Activated T-helper 1 cell treated with anti-CD3 and anti-CD28 coated beads, Interleukin-2, amount 50 U/mL, for 16 hours (primary cell): ENCODE measurements at places on chromosomes 2 and 18.

- no peak for DNase-seq
Observed at GRCh38 chr18:41058351-41059125, 896.5 kb upstream of the PIK3C3 start.

GRCh38 chr2:151766437-151767153 is 32.3 kb upstream of the NEB start:
- DNase-seq = no peak

GRCh38 chr2:232438951-232439757 is 16.8 kb upstream of the ALPI start:
- DNase-seq = no peak

GRCh38 chr18:31942291-31942998 is 483 bp downstream of the TRAPPC8 start:
- DNase-seq = peak; percentile 13

- DNase-seq = no peak
Observed at GRCh38 chr2:72389447-72389846, 241.8 kb upstream of the CYP26B1 start.

GRCh38 chr2:1245193-1245592 is 168.1 kb upstream of the TPO start:
- DNase-seq = no peak

- DNase-seq = no peak
Observed at GRCh38 chr18:10041180-10041579, 127.4 kb downstream of the VAPA start.

DNA sequence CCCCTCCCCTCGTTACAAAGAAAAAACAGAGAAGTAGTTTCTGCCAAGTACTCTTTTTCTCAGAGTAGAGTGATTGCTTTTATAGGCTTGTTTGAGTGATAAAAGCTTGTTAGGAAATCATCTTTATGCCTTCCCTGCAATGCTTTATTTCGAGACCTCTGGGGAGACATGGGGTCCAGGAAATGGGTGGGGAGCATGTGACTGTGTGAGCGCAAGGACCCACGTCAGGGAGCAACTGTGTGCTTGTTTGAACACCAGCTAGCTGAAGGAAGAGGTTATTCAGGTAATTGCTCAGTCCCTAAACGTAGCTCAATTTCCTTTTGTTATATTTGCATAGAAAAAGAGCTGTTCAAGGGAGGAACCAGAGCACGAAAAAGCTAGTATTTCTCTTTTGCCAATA is 187.3 kb downstream of the FAM210A start:
- DNase-seq = no peak

DNA sequence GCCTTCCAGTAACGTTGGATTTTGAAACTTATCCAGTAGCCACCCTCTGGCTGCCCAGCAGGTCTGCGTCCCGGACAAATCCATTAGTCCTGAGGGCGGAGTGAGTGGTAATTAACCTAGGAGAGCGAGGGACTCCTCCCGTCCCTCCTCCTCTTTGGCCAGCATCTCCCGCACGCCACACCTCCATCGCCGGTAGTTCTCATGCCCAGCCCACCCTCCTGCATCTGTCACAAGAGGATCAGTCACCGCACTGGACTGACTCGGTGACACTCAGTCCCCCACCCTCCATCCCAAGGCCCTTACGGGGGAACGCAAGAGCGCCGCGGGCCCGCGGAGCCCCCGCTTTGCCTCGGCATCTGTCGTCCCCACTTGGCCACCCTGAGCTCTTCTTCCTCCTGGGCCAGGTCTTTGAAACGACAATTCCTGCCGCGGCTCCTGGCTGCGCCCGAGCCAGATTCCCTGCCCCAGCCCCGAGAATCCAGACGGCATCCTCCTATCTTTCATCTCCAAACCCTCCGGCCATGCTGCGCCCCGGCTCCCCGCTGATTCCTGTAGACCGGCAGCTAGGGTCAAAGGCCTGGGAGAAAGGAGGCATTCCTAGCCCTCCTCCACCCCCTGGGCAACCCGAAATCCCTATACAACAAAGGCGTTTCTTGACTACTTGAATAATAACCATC is 77.5 kb downstream of the EIF2AK3 start:
- no peak for DNase-seq

- DNase-seq = no peak
Observed at GRCh38 chr18:25100418-25100817, 251.5 kb downstream of the ZNF521 start.

DNA sequence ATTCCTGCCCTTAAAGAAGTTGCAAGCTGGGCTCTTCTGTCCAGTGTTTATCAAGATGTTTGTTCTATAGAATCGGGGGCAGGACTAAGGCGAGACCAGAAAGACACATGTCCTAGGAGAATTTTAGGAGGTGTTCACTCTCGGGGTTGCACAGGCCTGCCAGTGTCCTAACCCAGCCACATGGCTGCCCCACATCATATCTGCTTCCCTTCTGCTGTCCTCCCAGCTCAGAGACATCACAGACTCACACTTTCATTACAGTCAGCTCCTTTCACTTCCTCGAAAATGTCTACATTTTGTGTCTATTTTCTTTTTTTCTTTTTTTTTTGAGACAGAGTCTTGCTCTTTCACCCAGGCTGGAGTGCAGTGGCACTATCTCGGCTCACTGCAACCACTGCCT is 10.7 kb upstream of the MRO start:
- DNase-seq = no peak

DNA sequence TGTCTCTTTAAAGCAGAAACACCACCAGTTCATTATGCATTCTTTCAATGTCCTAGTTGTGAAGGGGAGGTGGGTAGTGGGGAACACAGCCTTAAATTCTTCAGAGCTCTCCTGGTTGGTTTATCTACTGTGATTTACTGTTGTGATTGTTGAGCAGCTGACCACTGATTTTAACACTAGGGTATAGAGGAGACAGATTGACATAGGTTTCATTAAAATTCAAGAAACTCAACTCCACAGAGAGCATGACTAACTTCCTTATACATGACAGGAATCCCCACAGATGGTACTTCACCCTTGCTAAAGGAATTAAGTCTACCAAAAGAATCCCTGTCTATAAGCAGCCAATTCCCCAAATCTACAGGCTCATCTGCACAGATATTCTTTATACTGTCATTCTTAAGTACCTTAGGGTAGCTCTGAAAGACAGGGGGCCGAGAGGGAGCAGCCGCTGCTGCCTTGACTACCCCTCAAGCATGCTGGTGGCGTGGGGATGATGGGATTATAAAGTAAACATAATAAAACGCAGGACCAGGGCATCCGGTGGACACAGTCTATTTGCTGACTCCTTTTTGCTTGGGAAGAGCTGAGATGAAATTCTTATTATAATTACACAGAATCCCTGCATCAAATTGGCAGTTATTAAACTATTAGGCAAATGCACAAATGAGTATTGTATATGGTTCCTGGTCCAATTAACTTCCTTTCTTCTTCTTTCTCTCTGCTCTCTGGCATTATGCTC is 1377.6 kb upstream of the PIK3C3 start:
- DNase-seq = no peak

DNA sequence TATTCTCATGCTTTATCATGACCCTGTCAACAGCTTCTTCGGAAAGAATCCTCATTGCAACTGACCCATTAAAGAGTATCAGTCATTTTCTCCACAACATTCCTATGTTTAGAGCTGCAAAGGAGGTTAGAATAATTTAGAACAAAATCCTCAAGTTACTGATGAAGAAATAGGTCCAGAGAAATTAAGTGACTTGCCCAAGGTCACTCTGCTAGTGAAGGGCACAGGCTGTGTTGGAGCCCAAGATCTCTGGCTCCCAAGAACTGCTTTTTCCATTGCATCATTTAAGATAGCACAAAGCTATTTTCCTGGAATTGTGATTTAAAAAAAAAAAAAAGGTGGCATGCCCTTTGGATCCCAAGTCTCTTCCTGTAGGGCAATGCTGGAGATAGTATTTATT is 9.6 kb downstream of the IRS1 start:
- no peak for DNase-seq

- DNase-seq = no peak
Observed at GRCh38 chr2:32775954-32776353, 148.1 kb downstream of the TTC27 start.

- DNase-seq = no peak
Observed at GRCh38 chr2:38116762-38117161, 40.8 kb upstream of the CYP1B1 start.

GRCh38 chr2:98050070-98050469 is 36.9 kb upstream of the VWA3B start:
- no peak for DNase-seq

DNA sequence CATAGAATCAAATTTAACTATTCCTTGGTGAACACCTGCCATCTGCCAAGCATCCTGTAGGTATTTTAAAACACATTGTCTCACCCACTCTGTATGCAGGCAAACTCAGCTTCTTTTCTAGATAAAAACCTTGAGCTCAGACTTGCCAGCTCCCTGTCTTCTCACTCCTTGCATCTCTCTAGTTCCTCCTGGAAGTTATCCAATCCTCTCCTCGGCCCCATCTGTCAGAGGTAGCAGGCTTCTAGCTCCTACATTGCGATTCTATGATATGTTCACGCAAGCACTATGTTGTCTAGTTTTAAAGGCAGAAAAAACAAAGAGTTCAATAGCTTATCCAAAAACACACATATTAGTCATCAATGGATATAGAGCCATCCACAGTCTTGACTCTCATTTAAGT is 67.0 kb upstream of the APCDD1 start:
- DNase-seq = no peak

DNA sequence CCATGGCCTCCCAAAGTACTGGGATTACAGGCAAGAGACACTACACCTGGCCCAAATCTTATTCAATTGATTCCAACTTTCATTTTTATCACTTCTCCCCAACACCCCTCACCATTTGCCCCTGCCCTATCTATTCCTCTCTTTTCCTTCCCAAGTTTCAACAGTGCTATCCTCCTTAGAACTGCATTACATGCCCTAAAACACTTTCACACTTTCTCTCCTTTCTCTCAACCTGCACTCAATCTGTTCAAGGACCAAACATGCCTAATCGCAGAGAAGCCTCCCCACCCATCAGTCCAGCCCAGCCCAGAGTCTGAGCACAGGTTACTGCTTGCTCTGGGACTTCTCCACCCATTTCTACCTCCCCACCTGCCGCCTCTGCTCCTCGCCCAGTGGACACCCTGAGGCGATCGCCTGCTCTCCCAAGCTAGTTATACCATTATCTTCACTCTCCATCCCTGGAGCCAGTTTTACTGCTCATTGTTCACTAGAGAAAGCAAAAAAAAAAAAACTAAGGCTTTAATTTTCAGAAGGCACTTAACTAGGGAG is 23.7 kb upstream of the DSG1 start:
- no peak for DNase-seq

- no peak for DNase-seq
Observed at GRCh38 chr18:70368903-70369302, 80.1 kb downstream of the SOCS6 start.

DNA sequence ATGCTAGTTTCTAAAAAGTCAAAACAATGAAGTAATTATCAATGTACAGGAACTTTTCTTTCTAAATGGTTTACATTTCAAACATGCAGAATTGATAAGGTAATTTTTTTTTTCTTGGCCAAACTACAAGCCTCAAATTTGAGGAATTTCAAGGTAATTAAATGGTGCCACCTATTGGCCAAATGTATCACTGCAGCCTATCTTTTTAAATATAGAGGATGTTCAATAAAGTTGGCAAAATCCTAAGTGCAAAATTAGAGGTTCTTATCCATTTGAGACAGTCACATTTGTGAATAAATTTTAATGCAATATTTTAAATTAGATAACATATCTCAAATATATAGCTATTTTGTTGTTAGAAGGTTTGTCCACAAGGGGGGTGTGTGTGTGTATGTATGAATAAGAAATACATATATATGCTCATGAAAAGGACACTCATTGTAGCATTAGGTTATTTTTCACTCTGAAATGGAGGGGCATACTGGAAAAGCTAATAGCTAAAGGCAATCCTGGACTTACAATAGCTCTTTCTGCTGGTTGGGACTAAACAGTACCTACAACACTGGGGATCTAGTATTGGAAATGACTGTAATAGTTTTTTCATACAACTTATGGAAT is 26.2 kb downstream of the MMADHC start:
- DNase-seq = no peak

DNA sequence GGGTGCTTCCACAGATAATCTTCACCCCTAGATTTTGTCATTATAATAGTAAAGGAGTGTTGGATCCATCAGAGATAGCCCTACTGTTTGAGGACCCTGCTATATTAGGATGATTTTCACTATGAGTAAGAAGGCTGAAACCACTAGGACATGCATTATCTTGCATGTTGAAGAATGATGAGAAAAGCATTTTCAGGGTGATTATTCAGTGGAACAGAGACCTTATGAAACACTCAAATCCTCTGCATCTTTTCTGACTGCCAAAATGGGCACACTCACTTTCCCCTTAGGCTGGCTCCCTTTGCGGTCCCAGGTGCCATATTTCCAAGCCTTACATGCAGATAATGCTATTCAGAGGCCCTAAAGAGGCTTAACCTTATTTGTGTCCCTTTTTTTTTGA is 296.9 kb downstream of the RND3 start:
- no peak for DNase-seq

GRCh38 chr2:102238778-102239177 is 52.0 kb downstream of the IL1RL2 start:
- no peak for DNase-seq

DNA sequence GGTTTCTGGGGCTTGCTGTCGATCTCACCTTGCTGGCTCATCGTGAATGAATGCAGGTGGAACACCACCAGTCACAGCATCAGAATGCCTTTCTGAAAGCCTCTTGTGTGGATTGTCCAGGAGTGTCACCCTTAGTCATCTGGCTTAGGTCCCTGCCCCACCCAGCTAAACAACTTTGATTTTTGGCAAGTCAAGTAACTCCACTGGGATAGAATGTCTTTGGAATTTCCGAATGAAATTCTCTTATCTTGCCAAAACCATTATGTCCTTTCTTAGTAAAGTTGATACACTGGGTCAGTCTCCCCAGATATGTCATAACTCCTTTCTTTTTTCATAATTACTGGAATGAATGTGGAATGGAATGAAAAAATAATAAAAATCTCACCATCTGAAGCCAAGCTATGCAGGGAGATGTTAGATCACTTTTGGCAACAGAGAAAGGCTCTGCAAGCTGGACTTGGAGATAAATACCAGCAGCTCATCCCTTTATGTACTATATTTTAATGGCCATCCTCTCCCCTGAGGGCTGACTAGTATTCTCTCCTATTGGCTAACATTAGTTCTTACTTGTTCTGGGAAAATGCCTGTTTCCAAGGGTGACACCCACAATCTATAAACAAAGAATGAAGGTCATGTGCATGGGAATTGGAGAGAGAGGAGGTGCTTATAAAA is 35.4 kb downstream of the INSIG2 start:
- DNase-seq = no peak

- DNase-seq = no peak
Observed at GRCh38 chr2:149180226-149180875, 141.9 kb downstream of the LYPD6B start.

DNA sequence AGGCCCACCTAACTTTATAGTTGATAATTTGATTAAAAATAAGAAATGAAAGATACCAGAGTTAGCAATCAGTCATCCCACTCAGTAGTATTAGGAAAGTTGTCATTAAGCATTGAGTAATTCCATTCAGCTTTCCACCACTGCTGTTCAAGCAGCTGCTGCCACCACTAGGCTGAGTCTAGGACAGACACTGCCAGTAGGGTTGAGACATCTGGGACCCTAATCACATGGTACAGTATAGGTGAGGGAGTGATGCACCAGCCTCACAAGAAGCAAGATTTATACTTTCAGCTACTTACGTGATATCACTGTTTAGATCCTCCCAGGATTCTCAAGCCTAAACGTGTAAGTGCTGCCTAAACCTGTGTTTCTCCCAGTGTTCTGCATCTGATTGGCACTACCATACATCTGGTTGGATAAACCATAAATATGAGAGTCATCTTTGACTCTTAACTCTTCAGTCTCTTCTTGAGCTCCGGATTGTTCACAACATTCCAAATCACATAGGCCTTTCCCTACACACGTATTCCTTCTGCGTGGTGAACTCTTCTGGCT is 3.2 kb downstream of the UBXN4 start:
- no peak for DNase-seq

- no peak for DNase-seq
Observed at GRCh38 chr2:241095594-241096290, 6.3 kb downstream of the MTERF4 start.
